ENCODE measurements at places on chromosomes 6 and 20. TPM values are rescaled to one million over a fixed set of nuclear protein-coding genes. Genes with fewer than 3 reads are reported as not detected.

Gene TOX2
- not detected for total RNA-seq

- no peaks in the 10 kb centered on the region for H3K36me3 ChIP-seq
- no peak overlapping the region for H3K27ac ChIP-seq
- H3K27me3 ChIP-seq, result no peaks in the 10 kb centered on the region
- DNase-seq, result no peak
- no peaks in the 10 kb centered on the region for H3K4me1 ChIP-seq
These were observed 1.6 kb upstream of the PSMB8 start for GRCh38 chr6:32845384-32845884.

Gene BPIFA1
- not detected for total RNA-seq

- DNase-seq, result no peak
- no peaks in the 10 kb centered on the region for H3K27me3 ChIP-seq
- no peak overlapping the region for H3K4me3 ChIP-seq
- peaks cover 28% of the 10 kb centered on the region for H3K4me1 ChIP-seq
- H3K36me3 ChIP-seq, result no peaks in the 10 kb centered on the region
These were observed 74.7 kb downstream of the PHACTR2 start for GRCh38 chr6:143752459-143752858.

Gene CCN2
- 13.8 TPM for total RNA-seq

Gene SAMD3
- 1.7 TPM for total RNA-seq

Gene GSTA1
- total RNA-seq, result 11.2 TPM

DNA sequence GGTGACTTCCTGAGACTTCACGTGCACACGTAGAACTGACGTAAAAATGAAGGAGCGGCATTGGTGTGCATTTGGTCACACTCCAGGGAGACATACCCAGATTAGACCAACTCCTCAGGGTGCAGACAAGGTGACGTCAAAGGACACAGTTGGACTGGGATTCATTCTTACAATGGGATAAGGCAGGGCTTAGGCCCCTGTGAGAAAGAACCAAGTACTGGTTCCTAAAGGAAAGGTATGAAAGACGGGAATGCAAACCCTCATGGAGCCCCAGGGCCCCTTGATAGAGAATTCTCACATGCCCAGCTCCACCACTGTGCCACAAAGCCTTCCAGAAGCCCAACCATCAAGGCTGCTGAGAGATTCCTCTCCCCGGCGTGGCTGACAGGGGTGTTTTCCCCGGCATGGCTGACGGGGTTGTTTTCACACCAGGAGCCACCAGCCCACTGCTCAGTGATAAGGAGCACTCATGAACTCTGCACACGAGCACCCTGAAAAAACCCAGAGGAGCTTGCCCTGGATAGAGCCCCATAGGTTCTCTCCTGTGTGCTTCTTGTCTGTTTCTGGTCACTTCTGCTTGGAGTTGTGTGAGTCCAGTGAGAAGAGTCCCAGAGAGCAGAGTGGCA, 90.1 kb downstream of the CAP2 start:
- no peaks in the 10 kb centered on the region for H3K27me3 ChIP-seq
- no peaks in the 10 kb centered on the region for H3K4me1 ChIP-seq
- DNase-seq, result no peak
- H3K4me3 ChIP-seq, result no peak overlapping the region
- H3K27ac ChIP-seq, result no peak overlapping the region

GRCh38 chr6:108118359-108118724, 43.8 kb upstream of the OSTM1 start:
- H3K4me1 ChIP-seq, result no peaks in the 10 kb centered on the region
- no peaks in the 10 kb centered on the region for H3K36me3 ChIP-seq
- no peaks in the 10 kb centered on the region for H3K27me3 ChIP-seq
- H3K4me3 ChIP-seq, result peak overlapping the region; percentile 49
- H3K27ac ChIP-seq, result no peak overlapping the region
- DNase-seq, result no peak

- H3K27me3 ChIP-seq, result no peaks in the 10 kb centered on the region
- no peak overlapping the region for H3K27ac ChIP-seq
- no peak for DNase-seq
- no peaks in the 10 kb centered on the region for H3K36me3 ChIP-seq
- no peaks in the 10 kb centered on the region for H3K4me1 ChIP-seq
- H3K4me3 ChIP-seq, result no peak overlapping the region
These were observed 56.0 kb downstream of the APCDD1L start for GRCh38 chr20:58459058-58459750.

Gene SLC22A7
- not detected for total RNA-seq

DNA sequence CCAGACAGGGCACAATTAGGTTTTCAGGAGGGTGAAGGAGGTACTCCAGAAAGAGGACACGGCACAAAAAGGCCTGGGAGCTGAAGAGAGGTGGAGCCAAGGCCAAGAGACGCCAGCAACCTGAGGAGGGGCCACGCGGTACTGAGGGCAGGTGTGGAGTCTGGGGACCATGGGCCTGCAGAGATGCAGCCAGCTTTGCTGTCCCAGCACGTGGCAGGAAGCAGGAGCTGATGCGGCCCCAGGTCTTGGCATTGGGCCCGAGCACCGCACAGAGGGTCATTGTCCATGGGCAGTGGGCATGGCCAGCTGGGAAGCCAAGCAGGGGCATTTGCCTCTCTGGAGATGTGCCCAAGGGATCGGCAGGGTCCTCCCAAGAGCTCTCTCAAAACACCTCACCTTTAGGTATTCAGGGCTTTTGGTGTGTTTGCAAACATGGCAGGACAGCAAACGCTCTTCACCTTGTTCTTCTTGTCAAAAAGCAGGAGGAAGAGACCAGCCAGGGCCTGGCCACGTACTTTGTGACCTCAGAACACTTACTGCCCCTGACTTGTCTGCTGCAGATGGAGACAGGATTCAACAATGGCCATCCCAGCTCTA, 1.4 kb upstream of the BPIFB1 start:
- no peaks in the 10 kb centered on the region for H3K36me3 ChIP-seq
- no peaks in the 10 kb centered on the region for H3K27me3 ChIP-seq
- H3K4me1 ChIP-seq, result no peaks in the 10 kb centered on the region
- H3K27ac ChIP-seq, result no peak overlapping the region
- no peak for DNase-seq

DNA sequence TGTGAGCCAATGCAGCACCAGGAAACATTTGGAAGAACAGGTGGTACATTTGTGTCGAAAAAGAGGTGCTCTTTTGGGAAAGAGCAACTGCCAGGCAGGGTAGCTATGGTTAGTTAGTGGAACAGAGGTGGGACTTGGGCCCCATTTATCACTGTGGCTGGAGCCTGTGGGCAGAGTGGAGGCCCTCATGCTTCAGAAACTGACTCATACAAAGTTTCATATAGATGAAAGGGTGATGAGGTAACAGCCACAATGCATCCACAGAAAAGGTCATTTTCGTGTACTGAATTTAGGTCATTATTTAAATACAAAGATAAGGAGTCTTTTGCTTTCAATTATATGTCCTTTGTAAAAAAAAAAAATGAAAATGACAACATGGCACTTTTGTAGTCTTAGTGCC, 76.4 kb upstream of the HS3ST5 start:
- peak; percentile 45 for DNase-seq
- H3K27me3 ChIP-seq, result no peaks in the 10 kb centered on the region
- H3K27ac ChIP-seq, result no peak overlapping the region
- peaks cover 8% of the 10 kb centered on the region for H3K4me1 ChIP-seq
- no peak overlapping the region for H3K4me3 ChIP-seq
- H3K36me3 ChIP-seq, result no peaks in the 10 kb centered on the region

DNA sequence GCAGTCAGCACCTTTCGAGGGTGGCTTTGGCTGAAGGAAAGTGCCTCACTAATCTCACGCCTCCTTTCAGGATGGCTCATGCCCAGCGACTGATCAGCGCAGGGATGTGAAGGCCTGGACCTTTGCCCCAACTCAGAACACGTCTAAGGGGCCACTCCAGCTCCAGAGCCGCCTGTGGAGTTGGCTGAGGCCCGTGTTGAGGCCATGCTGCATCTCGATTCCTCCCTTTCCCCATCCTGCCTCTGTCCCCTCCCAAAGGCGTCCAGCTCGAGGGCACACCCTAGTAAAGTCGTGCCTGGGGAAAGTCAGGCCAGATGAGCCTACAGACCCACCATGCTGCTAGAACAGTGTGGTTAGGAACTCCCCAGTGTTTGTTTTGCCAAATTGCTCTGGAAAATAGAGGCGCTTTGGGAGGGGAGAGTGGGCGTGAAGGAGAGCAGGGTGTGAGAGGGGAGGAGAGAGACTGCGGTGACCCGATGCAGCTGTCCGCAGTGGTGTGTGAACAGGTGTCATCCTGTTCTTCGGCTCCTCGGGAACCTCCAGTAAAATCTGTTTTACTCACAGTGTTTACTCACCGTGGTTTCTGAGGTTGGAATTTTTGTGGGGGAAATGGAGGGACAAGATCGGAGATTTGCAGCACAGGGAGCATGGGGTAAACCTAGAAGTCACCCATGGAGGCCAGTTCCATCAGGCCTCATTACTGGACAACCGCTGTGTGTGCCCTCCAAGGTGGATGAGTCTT, 85.0 kb upstream of the PMEPA1 start:
- no peaks in the 10 kb centered on the region for H3K27me3 ChIP-seq
- H3K27ac ChIP-seq, result no peak overlapping the region
- DNase-seq, result peak; percentile 39
- H3K36me3 ChIP-seq, result no peaks in the 10 kb centered on the region
- H3K4me3 ChIP-seq, result no peak overlapping the region
- peaks cover 10% of the 10 kb centered on the region for H3K4me1 ChIP-seq

- no peaks in the 10 kb centered on the region for H3K27me3 ChIP-seq
- no peaks in the 10 kb centered on the region for H3K4me1 ChIP-seq
- H3K36me3 ChIP-seq, result no peaks in the 10 kb centered on the region
- DNase-seq, result peak; percentile 16
These were observed 239.4 kb downstream of the DLL1 start for GRCh38 chr6:170051229-170052172.

- DNase-seq, result no peak
- H3K4me1 ChIP-seq, result no peaks in the 10 kb centered on the region
- H3K27me3 ChIP-seq, result no peaks in the 10 kb centered on the region
- no peak overlapping the region for H3K27ac ChIP-seq
These were observed 10.8 kb upstream of the WTAP start for GRCh38 chr6:159716247-159717096.

GRCh38 chr20:62588458-62589149, 53.7 kb upstream of the SLCO4A1 start:
- H3K27ac ChIP-seq, result no peak overlapping the region
- no peak for DNase-seq
- H3K36me3 ChIP-seq, result no peaks in the 10 kb centered on the region

Gene SNX5
- 299 TPM for total RNA-seq

- no peaks in the 10 kb centered on the region for H3K36me3 ChIP-seq
- H3K4me3 ChIP-seq, result no peak overlapping the region
- H3K4me1 ChIP-seq, result peaks cover 29% of the 10 kb centered on the region
- no peak for DNase-seq
- H3K27me3 ChIP-seq, result no peaks in the 10 kb centered on the region
These were observed 245.3 kb downstream of the OGFRL1 start for GRCh38 chr6:71533939-71534379.

DNA sequence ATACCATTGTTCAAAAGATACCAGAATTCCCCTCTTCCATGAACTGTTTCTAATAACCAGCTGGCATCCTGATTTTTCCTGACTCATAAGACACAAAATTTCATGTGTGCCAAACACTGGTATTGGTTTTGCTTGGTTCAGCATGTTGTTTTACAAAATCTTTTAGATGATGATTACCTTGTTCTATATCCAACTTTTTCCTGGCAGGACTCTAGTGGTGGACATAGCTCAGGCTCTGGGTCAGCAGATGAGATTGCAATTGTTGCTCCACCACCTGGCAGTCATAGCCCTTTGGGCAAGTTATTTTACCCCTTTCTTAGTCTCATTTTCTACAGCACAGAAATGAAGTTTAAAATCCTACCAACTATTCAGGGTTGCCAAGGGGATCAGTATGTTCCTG, 6.2 kb downstream of the TRIM38 start:
- H3K4me1 ChIP-seq, result peaks cover 33% of the 10 kb centered on the region
- H3K27me3 ChIP-seq, result no peaks in the 10 kb centered on the region
- H3K36me3 ChIP-seq, result no peaks in the 10 kb centered on the region
- no peak for DNase-seq

Gene PTGIS
- total RNA-seq, result 1.9 TPM

DNA sequence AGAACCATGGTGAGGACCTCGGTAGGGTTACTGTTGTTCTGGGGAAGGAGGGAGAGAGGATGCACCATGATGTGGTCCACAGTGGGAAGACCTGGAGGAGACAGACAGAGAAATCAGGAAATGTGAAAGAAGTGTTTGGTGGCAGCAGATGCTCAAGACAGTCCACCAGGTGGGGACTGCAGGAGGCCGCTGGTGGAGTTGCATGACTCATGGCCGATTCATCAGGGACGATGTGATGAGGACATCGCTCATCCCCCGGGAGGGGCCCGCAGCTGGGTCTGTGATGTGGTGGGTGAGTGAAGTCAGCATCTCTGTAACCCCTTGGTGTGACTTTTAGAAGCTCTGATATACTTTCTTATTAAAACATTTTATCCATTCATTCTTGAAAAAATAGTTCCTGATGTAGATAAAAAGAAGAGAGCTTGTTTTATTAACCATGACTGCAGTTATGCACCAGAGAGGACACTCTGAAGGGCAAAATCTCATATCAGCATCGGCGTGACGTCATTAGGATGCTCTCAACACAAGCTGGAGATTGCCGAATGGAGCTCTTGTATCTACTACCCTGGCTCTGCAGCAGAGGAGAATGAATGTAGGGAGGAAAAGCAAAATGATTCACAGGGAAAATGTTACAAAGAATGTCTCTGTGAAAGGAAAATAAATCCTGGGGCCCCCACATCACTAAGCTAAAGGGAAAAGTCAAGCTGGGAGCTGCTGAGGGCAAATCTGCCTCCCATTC, 71.2 kb downstream of the RAMACL start:
- DNase-seq, result no peak
- no peaks in the 10 kb centered on the region for H3K4me1 ChIP-seq
- H3K27me3 ChIP-seq, result no peaks in the 10 kb centered on the region
- no peaks in the 10 kb centered on the region for H3K36me3 ChIP-seq
- no peak overlapping the region for H3K4me3 ChIP-seq

Gene CASP8AP2
- total RNA-seq, result 19.3 TPM

Gene SLC17A9
- total RNA-seq, result 64.7 TPM

Gene DUSP15
- total RNA-seq, result 8.2 TPM

Gene MLN
- not detected for total RNA-seq

- H3K4me1 ChIP-seq, result no peaks in the 10 kb centered on the region
- no peak overlapping the region for H3K4me3 ChIP-seq
- no peaks in the 10 kb centered on the region for H3K36me3 ChIP-seq
- H3K27me3 ChIP-seq, result no peaks in the 10 kb centered on the region
- no peak overlapping the region for H3K27ac ChIP-seq
These were observed 129.1 kb upstream of the SMLR1 start for GRCh38 chr6:130697995-130698535.

DNA sequence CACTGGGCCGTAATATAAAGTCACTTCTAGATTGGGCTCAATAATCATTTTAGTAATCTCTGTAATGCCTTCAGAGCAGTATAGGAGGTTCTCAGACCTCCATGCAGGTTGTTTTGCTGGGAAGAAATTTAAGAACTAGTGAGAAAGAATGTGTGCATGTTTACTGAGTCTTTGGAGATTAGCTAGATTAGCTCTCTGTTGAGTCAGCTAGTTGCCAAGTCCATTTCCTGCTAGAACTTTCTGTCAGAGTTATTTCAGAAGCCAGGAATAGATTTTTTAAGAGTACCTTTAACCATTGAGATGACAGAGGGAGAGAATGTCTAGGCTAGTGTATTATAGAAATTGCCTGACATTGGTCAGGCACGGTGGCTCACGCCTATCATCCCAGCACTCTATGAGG, 33.3 kb downstream of the ORC3 start:
- H3K27me3 ChIP-seq, result no peaks in the 10 kb centered on the region
- peaks cover 7% of the 10 kb centered on the region for H3K4me1 ChIP-seq
- no peak overlapping the region for H3K27ac ChIP-seq
- H3K36me3 ChIP-seq, result no peaks in the 10 kb centered on the region
